ENCODE measurements at places on chromosomes 1 and 21.

DNA sequence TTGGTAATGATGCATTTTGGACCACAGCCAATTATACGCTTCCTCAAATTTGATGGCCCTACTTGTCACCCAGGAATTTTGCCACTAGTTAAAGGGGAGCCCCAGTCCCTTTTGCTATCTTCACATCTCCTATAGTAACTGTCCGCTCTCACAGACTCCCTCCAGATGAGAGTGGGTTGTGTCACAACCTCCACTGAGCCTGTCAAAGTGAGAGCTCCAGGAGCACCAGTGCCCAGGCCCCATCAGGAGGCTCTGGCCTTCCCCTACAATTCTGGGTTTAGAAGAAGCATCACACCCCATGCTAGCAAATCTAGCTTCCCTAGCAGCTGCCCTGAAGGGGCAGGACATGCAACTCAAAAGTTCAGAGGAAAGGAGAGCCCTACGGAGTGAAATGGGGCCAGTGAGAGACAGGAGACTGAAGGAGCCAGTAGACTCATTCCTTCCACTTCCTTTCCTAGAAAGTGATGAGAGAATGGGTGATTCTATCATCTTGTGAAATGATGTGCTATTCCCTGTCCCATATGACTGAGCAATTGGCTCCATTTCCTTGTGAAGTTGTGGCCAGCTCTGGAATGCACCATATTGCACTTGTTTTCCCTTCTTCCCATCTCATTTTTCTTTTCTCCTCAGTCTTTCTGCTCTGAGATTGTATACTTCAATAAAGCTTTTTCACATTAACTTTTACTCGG lies 541.3 kb downstream of the DPYD start:
- no peak for DNase-seq

GRCh38 chr1:158813164-158813563 lies 18.0 kb upstream of the MNDA start:
- no peak for DNase-seq

DNA sequence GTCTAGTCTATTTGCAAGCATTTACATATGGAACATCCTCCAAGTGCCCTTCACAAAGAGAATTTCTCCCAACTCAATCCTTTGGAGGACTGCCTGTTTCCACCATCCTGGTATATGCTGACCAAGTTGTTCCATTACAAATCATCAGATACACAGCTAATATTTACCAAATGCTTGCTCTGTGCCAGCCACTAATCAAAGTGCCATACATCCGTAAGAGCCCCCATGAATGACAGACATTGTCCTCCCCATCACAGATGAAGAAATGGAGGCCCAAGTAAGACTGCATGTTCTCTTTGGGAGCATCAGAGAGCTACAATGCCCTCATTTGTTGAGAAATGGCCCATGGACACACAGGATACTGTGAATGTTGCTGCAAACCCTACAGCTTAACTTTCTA lies 130.0 kb upstream of the BACE2 start:
- no peak for DNase-seq

DNA sequence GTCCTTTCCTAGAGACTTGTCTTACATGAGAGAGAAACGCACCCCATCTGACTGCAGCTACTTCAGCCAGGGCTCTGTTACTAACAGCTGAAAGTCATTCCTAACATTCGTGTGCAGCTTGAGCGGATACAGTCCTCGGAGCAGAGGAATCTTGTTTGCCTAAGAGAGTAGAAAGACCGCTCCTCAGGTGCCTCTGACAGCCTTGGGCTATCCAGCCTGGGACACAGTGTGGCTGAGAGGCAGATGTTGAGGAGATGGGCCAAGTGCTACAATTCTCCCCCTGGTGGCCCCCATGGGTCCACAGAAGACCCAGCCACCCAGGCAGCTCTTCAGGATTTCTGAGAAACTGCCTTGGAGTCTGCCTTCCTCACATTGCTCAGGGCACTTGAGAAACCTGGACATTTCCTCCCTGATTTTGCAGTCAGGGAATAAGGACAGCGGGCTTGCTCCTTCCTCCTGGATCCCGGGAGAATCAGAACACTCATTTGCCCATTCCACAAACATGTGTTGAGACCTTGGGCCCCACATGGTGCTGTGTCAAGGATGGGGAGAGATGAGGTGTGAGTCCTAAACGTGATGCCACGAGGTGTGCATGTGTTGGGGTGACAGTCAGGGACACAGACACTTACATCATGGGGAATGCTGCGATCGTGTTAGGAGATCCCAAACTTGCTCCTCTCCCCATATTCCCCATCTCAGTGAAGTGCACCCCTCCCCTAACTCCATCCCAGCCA lies 13.1 kb downstream of the TRIM62 start:
- DNase-seq, result no peak

- no peak for DNase-seq
These were observed 27.6 kb downstream of the CYP2J2 start for GRCh38 chr1:59898927-59899326.

DNA sequence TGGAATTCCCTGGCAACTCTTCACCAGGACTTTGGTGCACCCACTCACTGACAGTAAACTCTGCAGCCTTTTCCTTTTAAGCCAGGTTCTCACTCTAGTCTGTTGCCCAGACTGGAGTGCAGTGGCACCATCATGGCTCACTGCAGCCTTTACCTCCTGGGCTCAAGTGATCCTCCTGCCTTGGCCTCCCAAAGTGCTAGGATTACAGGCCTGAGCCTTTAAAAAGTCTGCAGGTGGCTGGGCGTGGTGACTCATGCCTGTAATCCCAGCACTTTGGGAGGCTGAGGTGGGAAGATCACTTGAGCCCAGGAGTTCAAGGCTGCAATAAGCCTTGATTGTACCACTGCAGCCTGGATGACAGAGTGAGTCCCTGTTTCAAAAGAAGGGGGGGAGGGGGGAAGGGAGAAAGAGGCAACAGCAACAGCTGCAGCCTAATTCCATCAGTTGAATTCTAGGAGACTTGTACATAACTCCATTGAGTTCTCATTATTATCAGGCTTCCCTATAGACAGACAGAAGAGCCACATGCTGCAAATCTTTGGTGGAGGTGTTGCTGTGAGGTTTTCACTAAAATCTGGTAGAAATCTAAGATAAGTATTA lies 8.1 kb upstream of the HNRNPR start:
- no peak for DNase-seq

- no peak for DNase-seq
These were observed 20.6 kb downstream of the COL6A2 start for GRCh38 chr21:46118316-46119143.

DNA sequence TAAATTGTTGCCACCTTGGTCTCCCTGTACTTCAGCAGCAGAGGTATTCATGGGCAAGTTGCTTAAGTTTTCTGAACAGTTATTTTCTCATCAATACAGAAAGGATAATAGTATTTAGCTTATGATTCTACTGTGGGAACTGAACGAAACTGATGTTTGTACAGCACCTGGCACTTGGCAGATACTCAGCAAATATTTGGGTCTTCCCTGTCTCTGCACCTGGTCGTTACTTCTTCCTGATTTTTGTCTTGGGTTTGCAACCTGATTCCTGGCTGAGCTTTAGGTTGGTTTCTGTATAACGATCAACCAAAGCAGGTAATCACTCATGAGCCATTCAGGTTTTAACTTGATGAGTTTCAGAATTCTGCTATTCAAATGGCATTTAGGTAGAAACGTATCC lies 490.6 kb downstream of the KIF26B start:
- DNase-seq, result no peak

DNA sequence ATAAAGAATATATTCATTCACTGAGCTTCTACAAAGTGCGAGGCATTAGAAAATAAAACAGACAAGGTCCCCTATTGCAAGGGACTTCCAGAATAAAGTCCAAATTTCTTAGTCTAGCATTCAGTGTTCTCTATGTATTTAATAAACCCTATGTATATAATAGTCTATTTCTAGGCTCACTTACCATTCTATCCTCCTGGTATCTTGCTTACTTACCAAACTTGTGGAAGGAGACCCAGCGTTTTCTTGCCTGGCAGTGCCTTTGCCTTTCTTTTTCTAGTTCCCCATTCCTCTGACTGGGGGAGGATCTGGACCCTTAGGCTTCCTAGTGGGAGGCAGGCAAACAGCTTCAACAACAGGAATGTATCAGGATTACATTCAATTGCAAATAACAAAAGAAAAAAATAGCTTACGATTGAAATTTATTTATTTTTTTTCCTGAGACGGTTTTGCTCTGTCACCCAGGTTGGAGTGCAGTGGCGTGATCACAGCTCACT lies 690 bp upstream of the RNF19B start:
- DNase-seq, result no peak

DNA sequence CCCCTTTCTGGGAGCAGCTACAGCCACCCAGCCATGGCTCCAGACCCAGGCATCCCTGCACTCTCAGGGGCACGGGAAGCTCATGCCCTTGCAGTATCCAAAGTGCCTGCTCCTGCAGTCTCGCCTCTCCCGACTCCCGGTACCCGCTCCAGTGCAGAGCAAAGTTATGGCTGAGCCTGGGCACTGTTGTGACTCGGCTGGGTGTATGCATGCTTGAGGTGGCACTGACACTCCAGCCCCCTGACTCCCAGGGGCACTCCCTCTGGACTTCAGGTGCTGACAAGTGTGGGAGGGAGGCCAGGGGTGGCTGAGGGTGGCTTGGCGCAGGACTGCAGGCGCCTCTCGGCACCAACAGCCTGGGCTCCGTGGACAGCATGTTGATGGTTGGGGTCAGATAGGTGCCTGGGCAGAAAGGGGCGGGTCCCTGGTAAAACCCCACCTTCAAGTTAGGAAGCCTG lies 580.1 kb upstream of the ADGRL2 start:
- no peak for DNase-seq

DNA sequence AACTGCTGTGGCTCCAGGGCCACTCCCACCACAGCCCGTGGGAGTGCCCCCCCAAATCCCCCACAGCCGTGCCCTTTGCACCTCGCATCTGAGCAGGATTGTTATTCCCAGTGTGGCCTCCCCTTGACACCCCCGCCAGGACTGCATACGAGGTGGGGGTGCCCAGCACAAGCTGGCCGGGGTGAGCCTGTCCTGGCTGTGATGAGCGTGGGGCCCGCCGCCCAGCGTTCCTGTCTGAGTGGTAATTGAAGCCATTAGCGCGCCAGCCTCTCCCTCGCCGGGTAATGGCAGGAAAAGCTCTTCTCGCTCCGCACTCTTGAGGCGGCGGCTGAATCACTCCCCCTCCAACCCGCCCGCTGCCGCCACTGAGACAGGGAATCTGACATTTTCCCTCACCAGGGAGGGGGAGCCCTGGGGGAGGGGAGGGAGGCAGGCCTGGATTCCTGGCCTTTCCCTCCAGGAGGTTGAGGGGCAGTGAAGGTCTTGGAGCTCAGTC lies 27.7 kb downstream of the PTPRF start:
- no peak for DNase-seq

GRCh38 chr1:212401042-212401441 lies 13.6 kb downstream of the PACC1 start:
- DNase-seq, result no peak

GRCh38 chr1:97461782-97462181 lies 459.1 kb downstream of the DPYD start:
- no peak for DNase-seq

Measured in amygdala (tissue), 56 donors.